ENCODE measurements at places on chromosomes 16 and 17. TPM values are rescaled to one million over a fixed set of nuclear protein-coding genes. Genes with fewer than 3 reads are reported as not detected.

TEKT5 gene
- not detected for total RNA-seq

KRT17 gene
- total RNA-seq: not detected

CD300H gene
- not detected for total RNA-seq

TNFSF13 gene
- 8.3 TPM for total RNA-seq

FN3K gene
- total RNA-seq: 80.2 TPM

GPRC5B gene
- 83.7 TPM for total RNA-seq

KRTAP3-3 gene
- not detected for total RNA-seq

G6PC1 gene
- not detected for total RNA-seq

SPN gene
- 0.91 TPM for total RNA-seq

KRT28 gene
- total RNA-seq: not detected

HLF gene
- total RNA-seq: 31.6 TPM

KRT20 gene
- total RNA-seq: not detected

TMEM238L gene
- not detected for total RNA-seq

DNA sequence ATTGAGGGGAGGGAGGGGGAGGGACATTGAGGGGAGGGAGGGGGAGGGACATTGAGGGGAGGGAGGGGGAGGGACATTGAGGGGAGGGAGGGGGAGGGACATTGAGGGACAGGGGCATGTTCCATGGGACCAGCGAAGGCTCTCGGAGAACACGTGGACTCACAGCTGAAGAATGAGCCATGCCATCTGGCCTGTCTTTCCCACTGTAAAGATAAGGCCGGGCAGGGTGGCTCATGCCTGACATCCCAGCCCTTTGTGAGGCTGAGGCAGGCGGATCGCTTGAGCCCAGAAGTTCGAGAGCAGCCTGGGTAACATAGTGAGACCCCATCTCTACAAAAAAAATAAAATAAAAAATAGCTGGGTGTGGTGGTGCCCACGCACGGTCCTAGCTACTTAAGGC lies 32.5 kb downstream of the RPH3AL start:
- DNase-seq: no peak

GRCh38 chr17:38352245-38353085 lies 821 bp downstream of the SOCS7 start:
- DNase-seq: peak; percentile 53

DNA sequence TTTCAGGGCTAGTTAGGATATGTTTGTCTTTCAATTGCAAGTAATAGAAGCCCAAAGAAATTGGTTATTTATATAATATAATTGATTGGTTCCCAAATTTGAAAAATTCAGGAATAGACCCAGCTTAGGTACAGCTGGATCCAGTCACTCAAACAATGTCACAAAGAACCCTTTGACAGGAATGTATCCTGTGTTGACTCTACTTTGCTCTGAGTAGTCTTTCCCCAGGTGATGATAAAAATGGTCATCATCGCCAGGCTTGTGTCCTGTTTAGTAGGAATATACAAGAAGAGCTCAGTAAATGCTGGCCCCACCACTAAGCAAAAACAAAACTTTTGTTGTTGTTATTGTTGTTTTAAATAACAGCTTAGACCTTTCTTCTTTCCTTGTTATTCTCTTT lies 35.0 kb downstream of the MAPT start:
- no peak for DNase-seq

- DNase-seq: no peak
Measured at GRCh38 chr17:49344914-49345313, 17.1 kb downstream of the ZNF652 start.

GRCh38 chr17:17944743-17945142 lies 27.5 kb downstream of the TOM1L2 start:
- DNase-seq: no peak

GRCh38 chr17:15124746-15125145 lies 140.4 kb downstream of the PMP22 start:
- no peak for DNase-seq

- no peak for DNase-seq
Measured at GRCh38 chr17:18187226-18187625, 3.6 kb downstream of the ALKBH5 start.

DNA sequence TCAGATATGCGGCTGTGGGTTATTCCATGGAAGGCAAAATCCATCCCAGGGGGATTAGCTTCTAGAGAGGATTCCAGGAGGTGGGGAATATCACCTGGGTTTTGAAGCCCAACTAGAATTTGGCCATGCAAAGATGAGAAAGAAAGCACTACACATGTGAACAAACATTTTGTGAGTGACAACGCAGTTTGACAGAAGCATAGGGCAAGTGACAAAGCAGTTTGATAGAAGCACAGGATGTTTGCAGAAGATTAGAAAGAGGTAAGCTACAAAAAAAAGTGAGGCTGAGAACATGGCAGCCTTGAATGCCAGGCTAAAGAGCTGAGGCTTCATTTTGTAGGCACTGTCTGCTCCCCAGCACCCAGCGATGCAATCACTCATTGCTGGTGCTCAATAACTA lies 12.3 kb upstream of the KRT38 start:
- DNase-seq: no peak

GRCh38 chr16:83343935-83344366 lies 463.8 kb upstream of the HSBP1 start:
- no peak for DNase-seq

- DNase-seq: peak; percentile 57
Measured at GRCh38 chr17:59093702-59094231, 12.9 kb downstream of the TRIM37 start.
